ENCODE measurements at places on chromosomes 7 and 10. TPM values are rescaled to one million over a fixed set of nuclear protein-coding genes. Genes with fewer than 3 reads are reported as not detected.

The SORBS1 gene
- 0.72 TPM for total RNA-seq

The DRGX gene
- total RNA-seq, result not detected

The MOGAT3 gene
- total RNA-seq, result not detected

The OR2A7 gene
- 2.2 TPM for total RNA-seq

The LRRC4 gene
- total RNA-seq, result not detected

The HOXA3 gene
- total RNA-seq, result not detected

The TMEM213 gene
- total RNA-seq, result not detected

The TMEM176A gene
- 0.54 TPM for total RNA-seq

The CDCA7L gene
- total RNA-seq, result 60.7 TPM

- no peaks in the 10 kb centered on the region for H3K4me1 ChIP-seq
These were observed 41.8 kb upstream of the ZNF488 start for GRCh38 chr10:47425813-47426419.

GRCh38 chr10:89515031-89515841 is 20.2 kb downstream of the SLC16A12 start:
- no peak for DNase-seq
- peaks cover 2% of the 10 kb centered on the region for H3K4me1 ChIP-seq
- peaks cover 1% of the 10 kb centered on the region for H3K27me3 ChIP-seq

- H3K27me3 ChIP-seq, result no peaks in the 10 kb centered on the region
- no peaks in the 10 kb centered on the region for H3K4me1 ChIP-seq
- H3K36me3 ChIP-seq, result no peaks in the 10 kb centered on the region
- no peak overlapping the region for H3K27ac ChIP-seq
- H3K4me3 ChIP-seq, result no peak overlapping the region
- no peak for DNase-seq
These were observed 139.5 kb upstream of the CHRM2 start for GRCh38 chr7:136728945-136729344.

- no peak overlapping the region for H3K27ac ChIP-seq
- H3K4me1 ChIP-seq, result peaks cover 2% of the 10 kb centered on the region
- DNase-seq, result no peak
- no peaks in the 10 kb centered on the region for H3K36me3 ChIP-seq
- H3K4me3 ChIP-seq, result no peak overlapping the region
These were observed 24.1 kb downstream of the GBX1 start for GRCh38 chr7:151143261-151144015.

DNA sequence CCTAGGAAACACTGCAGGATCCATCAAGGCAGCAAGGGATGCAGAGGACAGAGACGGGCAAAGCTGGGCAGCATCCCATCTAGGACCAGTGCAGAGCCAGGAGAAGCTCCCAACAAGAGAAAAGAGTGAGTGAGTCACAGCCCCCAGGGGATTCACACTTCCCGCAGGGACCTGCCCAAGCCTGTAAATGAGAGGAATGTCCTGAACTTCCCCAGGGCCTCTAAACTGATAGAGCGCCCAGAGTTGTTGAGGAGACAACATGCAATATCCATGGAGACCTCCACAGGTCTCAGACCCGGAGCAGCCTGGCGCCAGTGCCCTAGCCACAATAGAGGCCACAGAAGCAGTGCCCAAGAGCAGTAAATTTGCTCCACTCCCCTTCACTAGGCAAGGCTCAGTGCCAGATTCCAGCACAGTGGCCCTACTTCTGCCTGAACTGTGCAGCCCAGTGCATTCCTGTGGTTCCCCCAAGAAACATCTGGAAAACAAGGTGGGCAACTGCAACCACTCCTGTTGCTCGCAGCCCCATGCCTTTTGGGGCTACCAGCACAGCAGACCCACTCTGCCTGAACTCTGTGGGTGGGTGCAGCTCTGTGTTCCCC is 567.5 kb downstream of the POM121L12 start:
- no peak for DNase-seq
- no peaks in the 10 kb centered on the region for H3K36me3 ChIP-seq
- no peaks in the 10 kb centered on the region for H3K27me3 ChIP-seq
- H3K27ac ChIP-seq, result no peak overlapping the region

- no peak for DNase-seq
- no peak overlapping the region for H3K27ac ChIP-seq
- H3K36me3 ChIP-seq, result no peaks in the 10 kb centered on the region
- H3K4me1 ChIP-seq, result peaks cover 14% of the 10 kb centered on the region
- peaks cover 9% of the 10 kb centered on the region for H3K27me3 ChIP-seq
These were observed 31.0 kb upstream of the ADGRA1 start for GRCh38 chr10:133056651-133057178.

- no peak overlapping the region for H3K27ac ChIP-seq
- H3K4me1 ChIP-seq, result peaks cover 2% of the 10 kb centered on the region
- no peak overlapping the region for H3K4me3 ChIP-seq
- DNase-seq, result no peak
- peaks cover 41% of the 10 kb centered on the region for H3K36me3 ChIP-seq
These were observed 13.8 kb upstream of the CYREN start for GRCh38 chr7:135184254-135184841.

DNA sequence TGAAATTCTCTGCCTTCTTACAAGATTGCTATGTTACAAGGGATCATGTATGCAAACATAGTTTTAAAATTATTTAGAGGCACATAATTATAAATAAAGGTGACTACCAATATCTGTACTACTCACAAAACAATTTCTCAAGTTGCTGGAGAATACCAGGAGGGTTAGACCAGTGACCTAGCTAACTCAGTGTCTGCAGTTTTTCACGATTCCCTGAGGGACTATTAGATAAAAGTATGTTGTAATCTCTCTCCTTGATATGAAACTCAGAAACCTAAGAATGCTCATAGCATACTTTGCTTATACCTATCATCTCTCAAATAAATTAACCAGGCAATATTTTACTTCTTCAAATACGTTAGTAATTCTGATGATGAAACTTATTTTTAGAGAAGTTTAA is 534.0 kb upstream of the ANKRD30A start:
- H3K4me3 ChIP-seq, result no peak overlapping the region
- no peaks in the 10 kb centered on the region for H3K36me3 ChIP-seq
- H3K27me3 ChIP-seq, result no peaks in the 10 kb centered on the region

DNA sequence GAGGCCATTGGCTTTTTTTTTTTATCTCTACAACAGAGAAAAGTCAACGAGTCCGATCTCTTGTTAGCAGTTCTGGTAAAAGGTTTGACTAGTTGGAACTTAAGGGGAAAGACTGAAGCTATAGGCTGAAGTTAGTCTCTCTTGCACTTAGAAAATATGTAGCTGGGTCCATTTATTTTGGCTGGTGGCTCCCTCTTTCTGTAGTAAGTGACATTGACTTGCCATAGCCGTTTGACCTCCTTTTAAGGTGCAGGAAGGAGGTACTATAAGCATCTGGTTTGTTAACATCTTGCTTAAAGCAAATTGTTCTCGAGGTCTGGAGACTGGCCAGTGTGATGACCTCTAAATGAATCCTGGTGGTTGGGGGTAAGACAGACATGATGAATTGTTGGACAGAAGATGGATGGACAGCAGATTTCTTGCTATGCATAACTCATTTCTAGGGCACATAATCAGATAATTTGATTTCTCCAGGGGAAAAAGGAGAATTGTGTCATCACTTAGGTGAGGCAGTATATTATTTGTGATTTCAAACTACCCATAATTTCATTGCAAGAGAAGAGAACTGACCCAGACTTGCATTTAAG is 356.3 kb upstream of the GALNT17 start:
- H3K36me3 ChIP-seq, result peaks cover 2% of the 10 kb centered on the region
- H3K4me1 ChIP-seq, result peaks cover 26% of the 10 kb centered on the region
- H3K4me3 ChIP-seq, result no peak overlapping the region
- DNase-seq, result no peak

- no peak overlapping the region for H3K27ac ChIP-seq
- H3K4me1 ChIP-seq, result no peaks in the 10 kb centered on the region
- H3K4me3 ChIP-seq, result no peak overlapping the region
- no peak for DNase-seq
These were observed 76.4 kb downstream of the CALN1 start for GRCh38 chr7:72335561-72336381.

Data from activated naive CD8-positive, alpha-beta T cell treated with anti-CD3 and anti-CD28 coated beads, Interleukin-2, amount 10 ng/mL, durations not matched to agents 7 days and 5 days (primary cell).